ENCODE measurements at places on chromosomes 13 and 19.

DNA sequence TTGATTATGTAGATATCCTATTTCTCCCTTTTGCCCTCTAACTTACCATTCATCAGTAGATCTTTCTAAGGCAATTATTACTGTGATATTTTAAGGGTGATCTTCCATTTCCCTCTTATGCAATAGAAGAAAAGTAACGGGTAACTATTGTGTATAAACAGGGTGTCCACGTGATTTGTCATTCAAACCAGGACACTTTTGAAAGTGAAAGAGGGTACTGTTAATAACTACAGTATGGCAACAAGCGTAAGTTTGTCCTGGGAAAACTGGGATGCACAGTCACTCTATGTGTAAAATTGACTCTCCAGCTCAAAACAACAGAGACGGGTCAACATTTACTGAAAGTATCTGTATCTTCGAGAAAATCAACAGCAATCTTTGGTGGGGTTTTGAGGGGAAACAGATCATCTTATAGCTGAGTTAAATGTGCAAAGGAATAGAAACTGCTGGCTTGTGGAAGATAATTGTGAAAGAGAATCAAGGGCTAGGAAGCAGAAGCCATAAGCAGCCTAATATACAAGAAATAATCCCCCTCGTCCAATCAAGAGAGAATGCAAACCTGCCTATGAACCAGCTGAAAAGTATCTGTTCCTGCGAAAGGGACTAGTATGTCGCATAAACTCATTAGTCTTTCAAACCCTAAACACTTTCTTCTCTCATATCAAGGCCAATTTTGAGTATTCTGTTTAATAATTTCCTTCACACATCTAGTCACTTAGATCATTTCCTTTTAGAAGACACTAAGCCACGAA, 126.7 kb downstream of the FOXO1 start:
- H3K4me3 ChIP-seq: no peak overlapping the region

DNA sequence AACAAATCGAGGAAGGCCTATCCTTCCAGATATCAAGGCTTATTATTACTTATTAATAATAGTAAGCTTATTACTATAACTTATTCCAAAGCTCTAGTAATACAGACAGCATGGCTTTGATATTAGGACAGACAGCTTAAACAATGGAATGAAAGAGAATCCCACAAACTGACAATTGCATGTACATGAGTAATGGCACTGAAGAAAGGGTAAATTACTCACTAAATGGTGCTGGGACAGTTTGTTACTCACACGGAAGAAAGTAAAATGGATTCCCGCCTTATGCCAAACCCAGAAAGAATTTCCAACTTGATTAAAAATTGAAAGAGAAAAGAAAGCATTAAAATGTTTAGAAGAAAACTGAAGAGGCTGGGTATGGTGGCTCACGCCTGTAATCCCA, 60.3 kb downstream of the MIPEP start:
- no peak for DNase-seq
- H3K36me3 ChIP-seq: peaks cover 12% of the 10 kb centered on the region
- H3K4me3 ChIP-seq: no peak overlapping the region
- H3K4me1 ChIP-seq: peaks cover 1% of the 10 kb centered on the region

DNA sequence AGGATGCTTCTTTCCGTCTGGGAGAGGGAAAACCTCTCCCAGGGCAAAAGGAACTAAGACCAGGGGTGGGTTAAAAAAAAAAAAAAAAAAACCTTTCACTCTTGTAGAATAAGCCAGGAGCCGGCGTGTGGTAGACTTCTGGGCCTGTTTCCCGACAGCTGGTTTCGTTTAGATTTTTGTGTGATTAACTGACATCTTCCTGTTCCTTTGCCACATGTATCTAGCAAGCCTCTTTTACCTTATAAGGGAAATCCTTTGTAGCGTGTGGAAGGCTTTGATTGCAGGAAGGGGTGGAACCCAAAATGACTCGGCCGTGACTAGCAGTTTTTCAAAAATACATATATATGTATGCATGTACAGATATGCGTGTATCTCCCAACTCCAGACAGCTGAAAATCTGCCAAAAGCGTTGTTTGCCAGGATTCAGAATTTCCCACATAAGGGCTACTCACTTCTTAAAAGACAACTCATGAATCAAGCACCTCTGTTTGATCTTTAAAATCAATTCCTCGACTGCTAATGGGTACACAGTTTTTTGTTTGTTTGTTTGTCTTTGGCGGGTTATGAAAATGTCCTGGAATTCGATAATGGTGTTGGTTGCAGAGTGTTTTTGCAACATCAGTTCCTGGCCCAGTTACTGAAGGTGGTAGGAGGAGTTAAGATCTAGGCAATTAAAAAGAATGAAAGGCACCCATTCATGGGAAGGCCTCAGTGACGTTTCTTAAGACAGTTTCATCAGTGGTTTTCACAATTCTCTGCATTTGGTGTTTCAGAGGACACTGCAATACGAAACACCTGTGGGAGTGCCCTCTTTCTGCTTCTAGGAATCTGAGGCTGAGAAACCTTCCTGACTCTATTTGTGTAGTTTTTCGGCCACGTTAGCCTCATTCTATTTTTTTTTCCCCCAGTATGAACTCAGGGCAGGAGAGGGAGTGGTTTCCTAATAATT, 2.7 kb downstream of the TPM4 start:
- no peaks in the 10 kb centered on the region for H3K27me3 ChIP-seq
- peak; percentile 79 for DNase-seq
- peak overlapping the region; percentile 95 for H3K4me3 ChIP-seq
- H3K36me3 ChIP-seq: no peaks in the 10 kb centered on the region
- H3K27ac ChIP-seq: peak overlapping the region; percentile 98

GRCh38 chr19:35318679-35319448, 10.1 kb upstream of the CD22 start:
- H3K4me3 ChIP-seq: peak overlapping the region; percentile 76
- no peaks in the 10 kb centered on the region for H3K36me3 ChIP-seq
- DNase-seq: peak; percentile 50
- H3K27ac ChIP-seq: peak overlapping the region; percentile 98

- H3K36me3 ChIP-seq: no peaks in the 10 kb centered on the region
- no peaks in the 10 kb centered on the region for H3K4me1 ChIP-seq
- DNase-seq: no peak
- peaks cover 15% of the 10 kb centered on the region for H3K27me3 ChIP-seq
- no peak overlapping the region for H3K27ac ChIP-seq
- no peak overlapping the region for H3K4me3 ChIP-seq
Measured at GRCh38 chr19:33734913-33735312, 61.8 kb upstream of the KCTD15 start.

GRCh38 chr19:35161434-35161743, 6.9 kb downstream of the FXYD5 start:
- H3K36me3 ChIP-seq: peaks cover 44% of the 10 kb centered on the region
- H3K4me3 ChIP-seq: no peak overlapping the region
- H3K4me1 ChIP-seq: peaks cover 48% of the 10 kb centered on the region
- no peaks in the 10 kb centered on the region for H3K27me3 ChIP-seq
- DNase-seq: no peak

Data from naive B cell (primary cell).